Central memory CD8-positive, alpha-beta T cell (primary cell): ENCODE measurements at places on chromosomes 6 and 20.

DNA sequence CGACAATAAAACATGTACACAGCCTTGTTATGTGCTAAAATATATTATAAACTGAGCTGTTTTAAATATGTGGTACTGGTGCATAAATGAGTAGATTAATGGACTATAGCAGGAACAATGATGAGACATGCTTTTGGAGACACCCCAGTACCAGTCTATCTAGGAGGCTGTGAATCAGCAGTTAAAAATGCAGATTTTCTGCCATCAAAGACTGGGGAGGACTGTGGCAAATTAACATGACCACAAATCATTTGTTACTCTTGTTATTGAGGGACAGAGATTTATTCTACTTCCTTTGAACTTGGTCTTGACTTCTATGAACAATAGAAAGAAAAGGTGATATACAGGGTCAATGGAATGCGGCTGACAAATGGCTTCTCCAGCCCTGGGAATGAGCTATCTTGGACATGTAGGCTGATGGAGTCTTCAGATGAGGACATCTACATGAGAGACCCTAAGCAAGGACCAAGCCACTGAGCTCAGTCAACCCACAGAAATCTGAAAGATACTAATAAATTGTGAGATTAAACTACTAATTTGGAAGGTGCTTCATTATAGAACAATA lies 551.7 kb upstream of the GJE1 start:
- DNase-seq, result no peak

DNA sequence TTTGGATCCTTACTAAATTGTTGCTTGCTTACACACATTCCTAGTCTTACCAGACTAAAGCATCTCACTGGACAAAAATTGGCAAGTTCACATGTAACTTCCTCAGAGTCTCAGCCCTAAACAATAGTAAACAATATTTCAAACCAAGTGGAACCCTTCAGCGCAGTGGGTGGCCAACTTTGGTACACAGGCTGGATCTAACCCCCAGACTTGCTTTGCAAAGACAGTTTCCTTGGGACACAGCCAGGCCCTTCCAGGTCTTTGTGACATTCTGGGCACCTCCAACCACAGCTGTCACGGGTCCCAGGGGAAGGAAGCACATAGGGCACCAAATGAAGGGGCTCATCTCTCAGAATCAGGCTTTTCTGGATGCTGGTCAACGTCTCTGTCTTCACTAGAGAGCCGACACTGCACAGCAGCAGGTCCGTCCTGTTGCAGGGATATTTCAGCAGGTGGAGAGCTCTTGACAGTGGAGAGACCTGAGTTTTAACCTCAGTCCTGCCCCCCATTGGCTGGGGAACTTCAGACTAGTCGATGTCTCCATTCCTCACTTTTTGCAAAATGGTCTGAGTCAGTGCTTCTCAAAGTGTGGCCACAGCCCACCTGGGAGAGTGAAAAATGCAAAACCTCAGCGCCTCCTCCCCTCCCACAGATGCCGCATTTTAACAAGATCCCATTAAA lies 91.4 kb downstream of the BFSP1 start:
- no peak for DNase-seq

DNA sequence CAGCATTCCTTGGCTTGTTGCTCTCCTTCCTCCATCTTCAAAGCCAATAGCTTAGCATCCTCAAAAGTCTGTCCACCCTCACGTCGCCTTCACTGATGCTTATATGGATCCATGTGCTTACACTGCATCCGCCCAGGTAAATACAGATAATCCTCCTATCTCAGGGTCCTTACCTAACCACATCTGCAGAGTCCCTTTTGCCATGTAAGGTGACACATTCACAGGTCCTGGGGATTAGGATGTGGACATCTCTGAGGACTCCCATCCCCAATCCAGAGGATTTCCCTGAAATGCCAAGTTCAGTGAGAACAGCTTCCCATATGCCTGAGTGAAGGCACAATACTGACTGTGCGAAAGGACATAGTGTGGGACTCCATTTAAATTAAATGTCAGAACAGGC lies 25.4 kb downstream of the FKBP1A start:
- no peak for DNase-seq

DNA sequence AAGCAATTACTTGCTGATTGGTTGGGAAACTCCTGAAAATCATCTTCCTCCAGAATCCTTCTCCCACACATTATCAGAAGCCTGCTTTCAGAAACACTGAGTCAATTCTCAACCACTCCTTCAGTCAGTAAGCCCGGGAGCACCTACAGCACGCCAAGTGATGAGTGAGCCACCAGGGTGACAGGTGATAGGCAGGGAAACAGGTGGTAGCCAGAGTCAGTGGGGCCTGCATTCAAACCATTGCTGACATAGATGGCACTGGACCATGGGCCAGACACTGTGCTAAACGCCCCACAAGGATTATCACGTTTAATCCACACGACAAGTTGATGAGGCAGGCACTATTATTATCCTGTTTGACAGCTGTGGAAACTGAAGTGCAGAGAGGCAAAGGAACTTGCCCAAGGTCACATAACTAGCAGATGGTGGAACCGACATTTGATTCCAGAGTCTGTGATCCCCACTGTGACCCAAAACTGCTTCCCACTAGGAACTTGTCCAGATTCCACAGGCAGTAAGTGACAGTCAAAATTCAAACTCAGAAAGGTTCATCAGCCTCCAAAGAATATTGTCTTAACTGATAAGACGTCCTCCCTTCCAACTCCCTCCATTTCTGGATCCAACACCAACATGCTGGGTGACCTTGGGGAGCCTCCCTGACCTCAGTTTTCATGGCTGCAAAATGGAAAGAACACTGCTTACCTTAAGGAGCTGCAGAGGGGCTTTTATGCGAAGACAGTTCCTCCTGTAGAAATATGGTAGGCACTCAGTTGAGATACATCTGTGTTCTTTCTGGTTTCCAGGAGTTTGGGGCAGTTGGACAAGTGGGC lies 23.9 kb upstream of the TOP1 start:
- no peak for DNase-seq

DNA sequence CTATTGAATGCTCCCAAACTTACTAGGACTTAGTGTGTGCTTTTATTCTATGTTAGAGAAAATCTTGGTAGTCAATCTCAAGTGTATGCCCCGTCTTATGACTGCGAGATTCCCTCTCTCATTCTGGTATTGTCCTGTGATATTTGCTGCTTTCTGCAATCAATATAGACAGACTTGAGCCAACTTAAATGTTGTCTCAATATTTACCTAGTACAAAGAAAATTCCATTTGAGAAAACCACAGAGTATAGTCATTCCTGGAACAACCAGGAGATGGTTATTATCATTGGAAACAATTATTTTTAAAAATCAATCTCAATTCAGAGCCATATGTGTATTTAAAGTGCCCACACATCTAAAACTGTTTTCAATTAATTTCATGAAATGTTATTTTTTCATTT lies 330.0 kb downstream of the NRN1 start:
- no peak for DNase-seq

DNA sequence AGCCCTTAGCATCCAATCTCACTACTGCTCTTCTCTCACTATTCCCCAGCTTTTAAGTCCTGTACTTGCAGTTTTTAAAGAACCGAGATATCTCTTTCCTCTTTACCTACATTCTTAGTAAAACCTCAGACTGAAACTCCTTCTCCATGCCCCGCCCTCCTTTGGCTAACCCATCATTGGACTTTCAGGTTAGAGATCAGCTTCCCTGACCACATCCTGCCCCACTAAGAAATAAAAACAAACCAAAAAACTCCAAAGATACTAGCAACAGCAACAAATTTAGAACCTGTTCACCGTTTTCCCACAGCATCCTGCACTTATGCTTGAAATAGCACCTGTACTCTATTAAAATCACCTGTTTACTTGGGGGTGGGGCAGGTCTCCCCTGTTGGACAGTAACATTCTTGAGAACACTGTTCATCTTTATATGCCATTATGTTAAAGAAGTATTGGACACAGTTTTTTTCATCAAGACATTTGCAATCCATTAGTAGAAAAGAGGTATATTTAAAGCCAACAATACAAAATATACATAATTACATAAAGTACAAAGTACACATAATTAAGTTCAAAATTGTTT lies 16.3 kb upstream of the SMAP1 start:
- DNase-seq, result no peak

DNA sequence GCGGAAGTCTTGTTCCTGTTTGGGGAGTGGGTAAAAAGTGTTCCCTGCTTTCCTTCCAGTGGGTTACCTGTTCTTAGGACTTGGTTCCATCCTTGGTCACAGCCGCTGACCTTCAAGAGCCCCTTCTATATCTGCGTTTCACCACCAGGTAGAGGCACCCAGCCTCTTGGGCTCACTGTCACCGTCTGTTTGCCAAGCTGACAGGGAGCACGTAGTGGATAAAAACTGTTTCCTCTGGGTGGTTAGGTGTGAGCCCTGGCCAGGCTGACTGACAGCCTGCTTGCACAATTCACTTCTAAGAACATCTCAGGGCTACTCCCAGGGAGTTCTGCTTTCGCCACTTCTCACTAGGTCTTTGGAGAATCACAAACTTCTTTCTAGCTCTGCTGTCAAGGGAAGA lies 1.8 kb upstream of the JPH2 start:
- DNase-seq, result no peak

DNA sequence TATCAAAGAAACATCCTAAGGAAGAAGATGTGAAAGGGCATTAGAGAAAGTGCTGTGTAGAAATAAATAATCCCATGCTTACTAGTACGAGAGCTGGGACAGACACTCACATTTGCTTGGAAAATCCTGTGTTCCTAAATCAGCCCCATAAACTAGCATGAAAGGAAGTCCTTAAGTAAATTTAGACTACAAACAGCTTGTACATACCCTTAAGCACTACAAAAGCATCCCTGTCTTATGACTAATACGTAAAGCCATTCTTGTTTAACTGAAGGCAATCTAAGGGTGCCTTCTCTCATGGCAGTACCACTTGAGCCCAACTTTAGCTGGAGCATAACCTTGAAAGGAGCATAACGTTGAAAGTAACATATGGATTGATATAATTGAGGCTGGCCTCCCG lies 15.4 kb upstream of the FOXQ1 start:
- DNase-seq, result no peak

DNA sequence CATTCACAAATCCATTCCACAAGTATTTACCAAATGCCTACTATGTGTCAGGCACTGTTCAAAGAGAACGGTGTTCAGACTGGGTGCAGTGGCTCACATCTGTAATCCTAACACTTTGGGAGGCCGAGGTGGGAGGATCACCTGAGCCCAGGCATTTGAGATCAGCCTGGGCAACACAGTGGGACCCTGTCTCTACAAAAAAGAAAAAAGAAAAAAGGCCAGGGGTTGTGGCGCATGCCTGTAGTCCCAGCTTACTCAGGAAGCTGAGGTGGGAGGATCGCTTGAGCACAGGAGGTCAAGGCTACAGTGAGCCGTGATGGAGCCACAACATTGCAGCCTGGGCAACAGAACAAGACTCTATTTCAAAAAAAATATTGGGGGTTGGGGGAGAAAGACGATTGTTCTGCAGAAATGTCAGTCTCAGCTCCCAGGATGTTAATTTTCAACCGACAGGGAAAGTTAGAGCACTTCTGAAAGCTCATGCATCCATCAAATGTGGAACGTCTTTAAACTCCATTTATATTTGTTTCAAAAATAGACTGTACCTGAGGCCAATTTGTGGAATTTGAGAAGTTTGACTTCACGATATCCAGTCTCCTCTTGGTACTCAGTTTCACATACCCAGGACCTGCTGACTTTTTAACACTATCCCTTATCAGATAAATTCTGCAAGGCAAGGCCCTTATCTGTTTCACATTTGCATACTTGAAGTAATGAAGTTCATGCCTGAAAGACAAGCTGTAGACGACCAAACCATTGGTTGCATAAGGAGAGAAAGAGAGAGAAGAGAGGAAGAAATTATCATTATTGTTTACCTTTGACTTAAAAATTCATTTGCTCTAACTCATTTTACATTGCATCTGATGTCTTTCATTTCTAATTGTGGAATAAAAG lies 14.8 kb upstream of the BTN3A2 start:
- DNase-seq, result no peak

GRCh38 chr6:72002415-72002814 lies 116.1 kb downstream of the RIMS1 start:
- no peak for DNase-seq

DNA sequence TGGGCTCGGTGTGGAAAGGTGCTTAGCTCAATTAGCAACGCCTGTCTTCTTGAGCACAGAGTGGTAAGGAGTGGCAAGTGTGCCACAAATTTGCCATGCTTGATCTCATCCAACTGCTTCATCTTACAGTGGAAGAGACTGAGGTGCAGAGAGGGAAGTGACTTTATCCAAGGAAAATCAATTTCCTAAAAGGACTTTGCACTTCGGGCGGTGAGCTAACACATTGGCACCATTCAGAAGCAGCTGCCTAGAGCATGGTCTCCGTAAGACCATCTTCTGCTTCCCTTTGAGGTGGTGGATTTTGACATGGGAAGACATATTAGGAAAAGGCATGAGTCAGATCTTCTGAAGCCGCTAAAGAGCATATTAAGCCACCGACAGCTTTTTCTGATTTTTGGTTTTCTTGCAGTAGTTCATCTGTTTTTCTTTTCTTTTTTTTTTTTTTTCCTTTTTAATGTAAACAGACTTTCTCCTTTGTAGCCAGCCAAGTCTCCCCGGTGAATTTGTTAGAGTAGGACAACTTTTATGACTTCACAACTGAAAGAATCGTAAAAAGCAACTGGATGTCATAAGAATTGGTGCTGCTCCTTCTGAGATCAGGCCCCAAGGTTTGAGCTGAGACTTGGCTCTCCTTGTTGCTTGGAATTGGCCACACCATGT lies 273.2 kb downstream of the CDC5L start:
- DNase-seq, result no peak

DNA sequence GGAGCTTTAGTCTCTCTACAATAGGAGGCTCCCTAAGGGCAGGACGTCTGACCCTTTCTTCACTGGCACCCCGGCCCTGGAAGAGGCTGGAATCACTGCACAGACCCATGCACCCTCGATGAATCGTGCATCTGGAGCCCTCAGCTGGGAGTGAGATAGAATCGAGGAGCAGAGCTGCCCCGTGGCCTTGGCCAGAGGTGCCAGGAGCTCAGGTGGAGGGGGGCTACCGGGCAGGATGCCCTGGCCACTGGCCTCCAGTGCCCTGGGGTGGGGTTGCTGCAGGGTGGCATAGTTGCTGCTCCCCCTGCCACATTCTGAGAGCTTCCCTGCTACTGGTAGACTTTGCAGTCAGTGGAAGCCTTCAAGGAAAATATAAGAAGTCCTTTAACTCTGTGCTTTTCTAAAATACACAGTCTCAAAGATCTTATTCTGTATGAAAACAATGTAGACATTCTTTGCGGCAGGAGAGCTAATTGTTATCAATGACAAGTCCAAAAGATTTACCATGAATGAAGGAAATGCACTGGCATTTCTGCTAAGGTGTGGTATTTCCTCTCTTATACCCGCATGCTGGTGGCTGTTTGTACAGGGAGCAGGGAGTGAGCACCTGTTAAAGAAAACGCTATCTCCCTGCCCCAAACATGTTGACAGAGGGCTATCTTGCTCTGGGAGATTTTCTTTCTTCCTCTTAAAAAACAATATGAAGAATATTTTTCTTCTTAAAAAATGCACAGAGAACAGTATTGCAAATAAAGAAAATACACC lies 122.8 kb downstream of the C6orf118 start:
- no peak for DNase-seq

- no peak for DNase-seq
These were observed 152.7 kb downstream of the SH3BGRL2 start for GRCh38 chr6:79783670-79784394.
